ENCODE measurements at places on chromosomes 6 and 20.

DNA sequence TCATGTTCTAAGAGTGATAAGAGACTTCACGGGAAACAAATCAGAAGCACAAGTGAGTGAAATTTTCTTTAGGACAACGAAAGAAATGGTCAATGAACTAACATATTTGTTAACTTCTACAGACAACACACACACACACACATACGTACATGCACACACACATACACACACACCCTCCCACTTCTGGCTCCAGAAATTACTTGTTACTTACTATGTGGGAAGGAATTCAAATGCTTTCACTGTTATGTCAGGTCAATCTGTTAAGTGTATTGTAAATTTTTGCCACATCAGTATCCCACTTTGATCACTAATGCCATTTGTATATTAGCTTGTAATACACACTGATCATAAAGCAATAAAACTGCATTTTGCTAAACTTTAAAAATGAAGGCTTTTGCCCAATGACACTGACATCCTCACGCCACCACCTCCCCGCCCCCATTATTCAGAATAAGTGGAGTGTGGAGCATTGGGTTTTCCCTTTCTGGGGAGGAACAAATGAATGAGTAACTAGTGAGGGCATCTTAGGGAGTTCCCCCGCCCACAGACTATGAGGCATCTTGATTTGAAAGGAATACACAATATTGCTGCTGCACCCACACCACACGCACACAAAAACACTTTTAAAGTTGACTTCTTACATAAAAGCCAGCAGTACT, 76.2 kb downstream of the ATXN1 start:
- no peak for DNase-seq

DNA sequence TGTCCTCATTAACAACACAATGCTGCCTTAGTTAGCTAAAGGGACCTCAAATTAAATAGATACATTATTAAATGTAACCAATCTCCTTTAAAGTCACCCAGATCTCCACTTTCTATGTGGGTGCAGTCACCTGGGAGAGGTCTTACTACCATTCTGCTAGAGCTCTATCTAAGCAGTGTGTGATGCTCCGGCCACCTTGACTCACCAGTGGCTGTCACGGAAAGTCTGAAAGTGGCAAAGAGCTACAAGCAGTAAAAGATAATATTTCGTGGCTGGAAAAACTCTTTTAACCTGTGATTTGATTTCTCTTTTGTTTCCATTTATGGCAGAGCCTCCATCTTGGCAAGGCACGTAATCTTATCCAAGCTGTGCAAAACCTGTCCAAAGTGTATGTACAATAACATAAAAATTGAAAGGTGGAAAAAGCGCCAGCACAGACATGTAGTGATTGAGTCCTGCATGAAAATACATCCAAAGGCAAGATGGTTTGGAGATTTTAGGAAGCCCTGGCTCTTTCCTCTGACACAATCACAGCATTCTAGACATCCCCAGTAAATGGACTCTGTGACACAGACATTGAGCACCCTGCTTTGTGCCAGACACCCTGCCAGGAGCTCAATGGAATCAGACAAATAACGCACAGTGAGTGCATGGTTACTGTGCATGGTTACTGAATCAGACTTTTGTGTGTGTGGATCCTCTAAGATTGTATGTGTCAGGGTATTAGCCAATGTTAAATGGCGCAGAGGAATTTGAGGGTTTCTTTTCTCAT, 116.6 kb downstream of the ADAT2 start:
- DNase-seq, result no peak

- no peak for DNase-seq
Observed at GRCh38 chr20:32455901-32456701, 98.0 kb downstream of the ASXL1 start.

DNA sequence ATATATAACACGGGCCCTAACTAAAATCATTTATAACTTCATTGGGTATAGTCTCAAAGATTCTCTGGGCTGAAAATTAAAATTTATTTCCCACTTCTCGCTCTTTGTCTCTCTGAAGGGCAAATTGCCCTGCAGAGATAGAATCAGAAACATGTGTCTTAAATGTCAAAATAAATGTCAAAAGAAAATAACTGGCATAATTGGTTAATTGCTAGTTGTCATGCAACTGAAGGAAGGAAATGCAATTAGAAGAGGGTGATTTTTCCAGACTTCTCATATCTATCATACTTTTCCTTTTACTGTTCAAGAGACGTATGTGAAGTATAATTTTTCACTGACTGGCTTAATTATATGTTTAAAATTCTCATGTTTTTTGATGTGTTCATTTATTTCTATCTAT, 80.3 kb upstream of the HMGCLL1 start:
- no peak for DNase-seq

DNA sequence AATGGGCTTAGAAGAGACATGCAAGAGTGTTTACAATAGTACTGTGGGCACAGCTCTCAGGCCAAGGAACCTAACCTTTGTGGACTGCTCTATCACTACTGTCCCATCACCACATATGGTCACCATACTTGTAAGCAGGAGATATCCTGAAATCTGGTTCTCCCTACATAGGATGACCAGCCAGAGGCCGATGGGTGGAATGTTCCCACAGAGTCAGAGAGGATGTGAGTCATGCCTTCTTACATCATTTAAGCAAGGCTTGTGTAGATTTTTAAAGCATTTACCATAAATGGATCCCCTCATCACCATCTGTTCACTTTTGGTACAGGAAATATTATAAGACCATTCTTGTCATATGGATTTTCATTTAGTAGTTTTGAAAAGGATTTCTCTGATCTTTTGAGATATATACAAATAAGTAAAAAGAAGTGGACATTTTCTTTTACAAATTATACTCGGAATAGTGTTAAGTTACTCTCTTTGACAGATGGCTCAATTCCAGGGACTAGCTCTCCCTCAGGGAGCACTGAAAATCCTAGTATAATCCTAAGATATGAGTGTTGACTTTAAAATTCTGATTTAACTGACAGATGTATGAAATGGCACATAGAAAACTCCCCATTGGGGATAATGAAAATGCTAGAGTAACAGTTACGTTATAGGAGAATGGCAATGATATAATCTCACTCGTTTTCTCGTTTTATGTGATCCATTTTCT, 6.6 kb downstream of the HTR1B start:
- DNase-seq, result no peak

DNA sequence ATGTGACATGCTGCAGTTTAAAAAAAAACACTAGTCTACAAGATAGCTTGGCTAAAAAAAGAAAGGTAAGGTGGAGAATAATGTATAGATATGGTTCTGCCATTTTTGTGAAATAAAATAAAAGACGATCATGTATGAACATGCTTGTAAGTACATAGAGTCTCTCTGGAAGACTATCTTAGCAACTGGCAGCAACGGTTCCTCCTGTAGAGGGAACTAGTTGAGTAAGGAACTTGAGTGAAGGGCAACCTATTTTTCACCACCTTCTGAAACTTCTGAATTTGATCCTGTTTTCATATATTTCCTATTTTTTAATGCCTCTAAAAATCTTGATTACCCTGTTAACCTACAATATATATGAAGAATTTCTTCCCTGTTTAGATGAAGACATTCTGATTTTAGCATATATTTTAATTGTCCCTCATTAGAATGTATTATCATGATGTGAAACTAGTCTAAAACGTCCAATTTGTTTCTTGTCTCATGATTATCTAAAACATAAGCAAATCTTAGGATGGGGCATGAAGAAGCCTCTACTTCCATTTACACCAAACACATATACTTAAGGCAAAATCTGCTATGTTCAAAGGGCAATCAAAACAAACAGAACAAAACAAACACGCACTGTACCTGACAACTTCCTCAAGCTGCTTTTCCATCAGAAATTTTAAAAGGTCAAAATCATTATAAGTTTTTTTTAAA, 202.5 kb downstream of the ISM1 start:
- no peak for DNase-seq

GRCh38 chr20:9149796-9150195, 80.9 kb downstream of the PLCB4 start:
- no peak for DNase-seq

- no peak for DNase-seq
Observed at GRCh38 chr6:14612016-14612980, 494.7 kb downstream of the CD83 start.

DNA sequence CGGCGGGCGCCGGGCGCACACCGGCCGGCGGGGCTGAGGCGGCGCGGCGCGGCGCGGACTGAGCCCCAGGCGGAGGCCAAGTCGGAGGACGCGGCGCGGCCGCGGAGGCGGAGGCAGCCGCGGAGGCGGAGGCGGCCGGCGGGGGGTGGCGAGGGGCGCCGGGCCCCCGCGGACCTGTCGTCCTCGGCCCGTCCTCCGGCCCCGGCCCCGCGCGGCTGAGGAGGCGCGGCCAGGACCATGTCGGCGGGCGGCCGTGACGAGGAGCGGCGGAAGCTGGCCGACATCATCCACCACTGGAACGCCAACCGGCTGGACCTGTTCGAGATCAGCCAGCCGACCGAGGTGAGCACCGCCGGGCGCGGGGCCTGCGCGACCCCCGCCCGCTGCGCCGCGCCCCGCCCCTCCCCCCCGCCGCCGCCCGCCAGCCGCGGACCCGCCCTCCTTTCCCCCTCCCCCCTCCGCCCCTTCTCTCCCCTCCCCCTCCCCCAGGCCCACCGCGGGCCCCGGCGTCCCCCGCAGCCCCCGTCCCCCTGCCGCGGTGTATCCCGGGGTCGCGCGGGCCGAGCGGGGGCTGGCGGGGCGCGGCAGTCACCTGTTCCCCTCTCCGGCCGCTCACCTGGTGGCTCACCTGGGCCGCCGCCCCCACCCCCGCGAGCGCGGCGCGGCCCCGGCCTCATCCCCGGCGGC, at the start of gene AFDN:
Gene AFDN (plus strand): TSS at position 16 of the 687 bp plus-strand sequence. CDS start 222 bp downstream, at position 238.
- no peak for DNase-seq

All from hematopoietic multipotent progenitor cell treated with erythropoietin and hydrocortisone succinate and interleukin-3 and kit ligand, for 6 days (in vitro differentiated cells).